ENCODE measurements at places on chromosomes 5 and 9.

- no peak for DNase-seq
These were observed 40.8 kb downstream of the CSF1R start for GRCh38 chr5:150045549-150045948.

- DNase-seq = no peak
These were observed 1.4 kb downstream of the TAF7 start for GRCh38 chr5:141319202-141319601.

GRCh38 chr5:120509053-120509452 lies 45.0 kb downstream of the PRR16 start:
- DNase-seq = no peak

DNA sequence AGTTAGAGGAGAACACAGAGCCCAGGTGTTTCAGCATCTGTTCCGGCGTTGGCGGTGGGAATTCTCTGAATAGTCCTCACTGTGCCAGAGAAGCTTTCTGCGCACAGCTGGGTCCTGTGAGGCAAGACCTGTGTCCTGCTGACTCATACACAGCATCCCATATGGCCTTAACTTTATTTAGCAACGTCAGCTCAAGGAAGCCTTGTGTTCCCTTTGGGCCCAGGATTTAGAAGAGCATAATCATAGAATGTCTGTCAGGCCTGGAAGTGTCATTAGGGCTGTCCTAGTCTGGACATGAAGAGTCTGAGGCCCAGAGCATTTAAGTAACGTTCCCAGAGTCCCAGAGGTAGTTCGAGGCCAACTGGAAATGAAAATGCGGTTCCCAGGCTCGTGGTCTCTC lies 188.6 kb upstream of the DMRT1 start:
- no peak for DNase-seq

- DNase-seq = no peak
These were observed 76.3 kb upstream of the PTGER4 start for GRCh38 chr5:40603378-40603777.

GRCh38 chr9:108180541-108180940 lies 675.2 kb downstream of the ACTL7B start:
- no peak for DNase-seq

GRCh38 chr5:79745255-79745654 lies 55.6 kb downstream of the CMYA5 start:
- no peak for DNase-seq

DNA sequence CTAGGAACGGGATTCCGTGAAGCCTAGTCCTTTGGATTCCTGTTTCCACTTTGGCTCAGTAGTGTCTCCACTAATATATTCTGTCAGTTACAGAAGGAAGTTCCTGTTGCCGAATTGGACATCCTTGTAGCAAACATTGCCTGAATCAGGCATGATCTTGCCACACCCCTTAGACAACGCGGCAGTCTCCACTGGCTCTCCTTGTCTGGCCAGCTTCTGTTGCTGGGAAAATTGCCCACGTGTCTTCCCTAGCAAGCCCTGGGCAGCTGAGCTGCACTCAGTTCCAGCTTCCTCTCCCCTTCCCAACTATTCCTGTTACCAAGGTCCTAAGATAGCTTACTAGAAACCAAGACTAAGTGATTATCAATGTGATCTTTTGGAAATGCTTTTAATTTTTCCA lies 316.6 kb upstream of the RIOK2 start:
- no peak for DNase-seq

- DNase-seq = no peak
These were observed 256.3 kb downstream of the SMARCA2 start for GRCh38 chr9:2271426-2271825.

GRCh38 chr5:32842813-32843530 lies 131.9 kb downstream of the NPR3 start:
- DNase-seq = no peak

DNA sequence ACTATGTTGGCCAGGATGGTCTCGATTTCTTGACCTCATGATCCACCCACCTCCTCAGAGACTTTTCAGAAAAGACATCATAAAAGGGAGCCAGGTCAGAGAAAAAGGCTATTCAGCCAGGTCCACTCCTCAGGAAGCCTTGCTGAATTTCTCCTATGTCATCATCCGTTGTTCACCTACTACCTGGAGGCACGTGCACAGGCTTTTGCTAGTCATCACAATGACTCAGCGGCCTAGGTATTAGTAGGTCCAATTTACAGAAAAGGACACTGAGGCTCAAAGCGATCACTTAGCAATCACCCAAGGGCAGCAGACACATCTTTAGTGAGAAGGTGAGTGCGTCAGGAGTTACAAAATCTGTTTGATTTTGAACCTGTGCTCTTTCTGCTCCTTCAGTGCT lies 72.3 kb upstream of the RAD23B start:
- no peak for DNase-seq

DNA sequence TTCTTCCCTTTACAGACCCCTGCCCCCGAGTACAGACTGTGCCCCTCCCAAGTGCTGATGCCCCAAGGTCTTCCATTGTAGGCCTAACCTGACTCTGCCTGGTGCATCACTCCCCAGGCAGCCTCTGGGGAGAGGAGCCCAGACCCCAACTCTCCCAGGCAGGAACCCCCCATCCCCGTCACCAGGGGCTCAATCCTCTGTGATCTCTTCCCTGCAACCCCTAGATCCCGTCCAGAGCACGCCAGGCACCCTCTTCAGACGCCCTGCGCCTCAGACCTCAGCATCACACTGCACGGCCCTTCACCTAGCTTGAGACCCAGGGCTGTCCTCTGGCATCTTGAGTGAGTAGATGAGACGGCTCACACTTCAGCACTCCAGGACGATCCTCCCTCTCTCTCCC lies 6.4 kb upstream of the EGR1 start:
- no peak for DNase-seq

DNA sequence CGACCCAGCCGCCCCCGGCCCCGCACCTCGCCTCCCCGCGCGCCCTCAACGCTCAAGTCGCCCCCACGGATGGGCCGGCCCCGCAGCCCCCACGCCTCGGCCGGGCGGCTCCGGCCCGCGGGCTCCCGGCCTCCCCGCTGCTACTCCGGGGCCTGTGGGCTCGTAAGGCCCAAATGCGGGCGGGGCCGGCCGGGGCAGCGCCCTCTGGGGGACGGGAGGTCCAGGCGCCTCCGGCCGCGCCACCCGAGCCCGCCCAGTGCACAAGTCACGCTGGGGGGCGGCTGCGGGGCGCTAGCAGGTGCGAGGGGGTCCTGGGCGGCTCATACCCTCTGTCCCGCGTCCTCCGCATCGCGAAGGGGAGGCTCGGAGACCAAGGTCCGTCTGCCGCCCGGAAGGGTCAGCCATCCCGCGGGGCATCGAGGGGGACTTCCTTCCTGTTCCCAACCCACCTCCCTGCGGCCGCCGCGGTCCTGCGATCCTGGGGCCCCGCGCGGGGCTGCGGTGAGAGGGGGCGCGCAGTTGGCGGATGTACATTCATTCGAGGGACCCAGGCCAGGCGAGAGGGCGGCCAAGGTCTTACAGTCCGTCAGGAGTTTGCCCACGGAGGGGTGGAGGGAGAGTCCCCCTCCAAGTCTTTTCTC lies at the start of gene CIZ1:
Gene CIZ1 (minus strand): TSS at position 167 of the 641 bp plus-strand sequence. CDS start 715 bp downstream, outside the sequence.
- DNase-seq = peak; percentile 38

DNA sequence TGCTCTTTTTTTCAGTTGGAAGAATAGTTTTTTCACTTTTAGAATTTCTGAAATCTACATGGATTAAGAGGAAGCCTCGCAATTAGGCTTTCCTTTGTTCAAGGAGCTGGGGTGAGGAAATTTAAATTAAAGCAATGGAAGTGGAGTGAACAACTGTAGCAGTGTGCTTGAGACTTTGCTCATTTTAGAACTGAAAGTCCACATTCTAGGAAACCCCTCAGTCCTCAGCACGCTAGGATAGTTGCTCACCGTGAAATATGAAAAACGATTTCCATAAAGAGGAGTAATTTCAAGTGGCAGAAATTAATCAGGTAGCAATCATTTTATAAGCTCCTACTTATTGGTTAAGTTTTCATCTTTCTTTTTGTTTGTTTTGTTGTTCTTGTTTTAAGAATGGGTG lies 243.0 kb upstream of the ITGA1 start:
- no peak for DNase-seq

DNA sequence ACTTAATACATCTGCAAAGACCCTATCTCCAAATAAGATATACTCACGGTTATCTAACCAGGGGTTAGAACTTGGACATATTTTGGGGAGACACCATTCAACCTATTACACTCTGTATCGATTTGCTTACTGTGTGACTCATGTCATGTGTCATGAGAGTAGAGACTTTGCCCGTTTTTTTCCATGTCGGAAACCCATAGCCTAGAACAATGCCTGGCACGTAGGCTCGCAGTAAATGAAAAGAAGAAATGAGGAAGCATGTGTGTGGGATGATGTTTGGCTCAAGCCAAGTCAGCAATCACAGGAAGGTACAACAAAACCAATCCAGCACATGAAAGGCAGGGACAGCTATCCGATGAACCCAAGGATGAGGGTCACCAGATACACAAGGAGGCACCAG lies 94.6 kb upstream of the DNAH5 start:
- no peak for DNase-seq

GRCh38 chr9:84513473-84513872 lies 156.1 kb upstream of the NTRK2 start:
- DNase-seq = no peak

- DNase-seq = no peak
These were observed 67.4 kb downstream of the ROR2 start for GRCh38 chr9:91882627-91883026.

DNA sequence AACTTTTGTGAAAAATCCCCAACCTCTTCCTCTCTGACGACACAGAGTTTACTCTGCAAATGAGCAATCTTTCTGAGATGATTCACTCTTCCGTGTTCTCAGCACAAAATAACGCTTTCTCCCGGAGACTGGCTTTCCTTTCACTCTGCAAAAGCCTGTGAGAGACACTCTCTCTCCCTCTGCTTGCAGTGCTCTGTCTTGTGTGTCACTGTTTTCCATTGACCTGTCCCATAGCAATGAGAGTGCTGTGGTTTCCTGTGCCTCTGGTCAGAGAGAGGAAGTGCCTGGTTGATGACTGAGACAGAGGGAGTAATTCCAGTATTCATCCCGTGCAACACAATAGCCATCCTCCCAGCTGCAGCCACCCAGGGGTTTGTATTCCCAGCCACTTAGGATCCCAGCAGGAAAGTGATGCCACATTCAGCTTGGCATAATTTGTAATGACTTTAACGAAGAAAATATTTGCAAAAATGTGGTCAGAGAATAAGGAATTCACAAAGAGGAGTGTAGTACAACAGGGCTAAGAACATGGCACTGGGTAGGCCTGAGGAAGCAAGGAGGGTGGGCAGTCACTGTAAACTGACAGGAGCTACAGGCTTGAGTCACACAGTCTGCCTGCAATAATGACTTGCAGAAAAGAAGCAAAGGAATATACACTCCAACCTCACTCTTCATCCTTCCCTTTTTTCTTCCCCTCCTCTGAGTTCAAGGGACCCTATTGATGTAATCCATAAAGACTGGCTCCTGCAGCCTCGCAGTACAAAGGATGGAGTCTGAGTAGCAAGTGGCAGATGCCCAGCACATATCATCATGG lies 463.5 kb upstream of the RGMB start:
- DNase-seq = no peak
